ENCODE measurements at places on chromosomes 11 and 22.
A peak's percentile ranks its signal among the peaks of the same experiment; 100 is the strongest.

- DNase-seq: no peak
Measured at GRCh38 chr11:61356706-61357105, 5.0 kb downstream of the CYB561A3 start.

DNA sequence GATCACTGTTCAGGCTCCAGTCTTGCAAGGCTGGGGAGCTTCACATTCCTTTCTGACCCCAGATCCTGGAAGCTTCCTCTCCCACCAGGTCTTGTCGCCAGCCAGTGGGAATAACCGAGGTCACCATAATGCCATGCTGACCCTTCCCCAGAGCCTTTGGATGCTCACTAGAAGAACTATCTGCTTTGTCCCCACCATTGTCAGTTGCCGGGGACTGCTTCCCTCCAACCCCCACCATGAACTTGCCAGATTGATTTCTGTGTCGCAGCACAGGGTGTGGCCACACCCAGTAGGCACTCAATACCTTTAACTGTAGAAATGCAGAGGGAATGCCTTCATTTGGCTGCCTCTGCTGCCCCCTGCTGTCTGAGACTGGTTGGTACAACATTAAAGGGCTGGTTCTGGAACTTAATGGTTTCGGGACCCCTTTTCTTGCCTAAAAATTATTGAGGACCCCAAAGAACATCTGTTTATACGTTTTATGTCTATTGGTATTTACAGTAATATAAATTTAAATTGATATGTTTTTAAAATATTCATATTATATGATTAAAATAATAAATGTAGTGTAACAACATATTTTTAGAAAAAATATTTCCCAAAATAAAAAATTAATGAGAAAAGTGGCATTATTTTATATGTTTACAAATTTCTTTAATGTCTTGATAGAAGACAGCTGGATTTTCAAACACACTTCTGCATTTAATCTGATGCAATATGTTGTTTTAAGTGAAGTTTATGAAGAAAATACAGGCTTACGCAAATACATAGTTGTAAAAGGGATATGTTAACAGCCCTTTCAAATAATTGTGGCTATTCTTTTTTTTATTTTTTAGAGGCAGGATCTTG lies 6.7 kb upstream of the GDPD5 start:
- peak; percentile 68 for DNase-seq

GRCh38 chr22:18929459-18929858 lies 6.6 kb downstream of the PRODH start:
- DNase-seq: no peak

GRCh38 chr11:125463590-125464269 lies 32.3 kb downstream of the FEZ1 start:
- no peak for DNase-seq

DNA sequence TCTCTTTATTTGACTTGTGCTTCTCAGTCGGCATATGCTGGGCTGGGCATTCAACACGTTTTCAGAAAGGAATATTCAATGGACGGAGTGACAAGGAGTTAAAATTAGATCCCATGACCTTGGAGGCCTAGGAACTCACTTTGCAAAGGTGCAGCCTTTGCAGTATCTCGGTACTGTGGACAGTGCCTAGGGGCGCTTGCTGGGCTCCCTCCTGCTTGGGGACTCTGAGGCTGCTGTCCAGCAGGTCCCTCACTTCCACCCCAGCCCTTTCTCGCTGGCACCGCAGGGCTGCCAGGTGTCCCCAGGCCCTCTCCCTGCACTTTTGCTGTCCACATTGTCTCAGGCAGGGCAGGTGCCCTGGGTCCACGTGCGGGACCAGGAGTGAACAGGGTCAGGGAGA lies 255.5 kb upstream of the B3GAT1 start:
- DNase-seq: no peak

GRCh38 chr11:130512662-130513061 lies 64.2 kb downstream of the ADAMTS15 start:
- DNase-seq: no peak

GRCh38 chr11:93737904-93738612 lies 3.2 kb downstream of the TAF1D start:
- DNase-seq: no peak

DNA sequence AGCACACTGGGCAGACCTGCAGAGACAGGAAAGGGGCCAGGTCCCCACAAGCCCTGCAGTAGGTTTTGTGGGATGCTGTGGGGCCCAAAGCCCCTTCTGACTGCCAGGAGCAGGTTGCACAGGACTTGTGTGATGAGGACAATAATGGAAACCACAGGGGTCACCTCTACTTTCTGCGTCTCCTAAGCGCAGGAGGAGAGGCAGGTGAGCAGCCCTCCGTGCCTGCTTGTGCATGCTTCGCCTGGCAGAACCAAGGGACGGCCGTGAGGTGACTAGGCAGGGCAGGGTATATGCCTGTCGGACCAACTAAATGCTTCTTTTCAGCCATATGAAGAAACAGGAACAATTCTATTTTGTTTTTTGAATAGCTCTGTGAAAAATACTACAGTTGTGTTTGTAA lies 77.9 kb upstream of the PITPNB start:
- DNase-seq: no peak

GRCh38 chr11:78613378-78613813 lies 38.7 kb upstream of the NARS2 start:
- DNase-seq: no peak

DNA sequence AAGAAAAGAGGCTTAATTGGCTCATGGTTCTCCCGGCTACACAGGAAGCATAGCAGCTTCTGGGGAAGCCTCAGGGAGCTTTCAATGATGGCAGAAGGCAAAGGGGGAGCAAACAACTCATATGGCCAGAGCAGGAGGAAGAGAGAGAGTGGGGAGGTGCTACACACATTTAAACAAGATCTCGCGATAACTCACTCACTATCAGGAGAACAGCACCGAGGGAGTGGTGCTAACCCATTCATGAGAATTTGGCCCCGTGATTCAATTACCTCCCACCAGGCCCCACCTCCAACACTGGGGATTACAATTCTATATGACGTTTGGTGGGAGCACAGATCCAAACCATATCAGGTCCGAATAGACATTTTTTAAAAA lies 41.7 kb upstream of the APLNR start:
- DNase-seq: no peak

DNA sequence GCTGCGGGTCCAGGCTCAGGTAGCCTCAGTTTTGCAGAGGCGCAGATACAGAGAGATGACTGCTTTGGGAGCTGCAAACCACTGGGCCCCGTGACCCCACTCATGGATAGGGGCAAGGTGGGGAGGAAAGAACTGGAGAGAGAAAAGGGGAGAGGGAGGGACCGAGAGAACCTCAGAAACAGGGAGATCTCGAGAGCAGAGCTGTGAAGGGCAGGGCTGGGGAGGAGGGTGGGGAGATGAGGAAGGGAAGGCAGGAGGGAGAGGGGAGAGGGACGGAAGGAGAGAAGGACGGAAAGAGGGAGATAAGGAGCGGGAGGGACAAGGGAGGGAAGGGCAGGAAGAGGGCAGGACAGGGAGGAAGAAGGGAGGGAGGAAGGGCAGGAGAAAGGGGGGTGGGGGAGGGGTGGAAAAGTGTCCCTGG lies 46.3 kb downstream of the IGLL1 start:
- DNase-seq: no peak

GRCh38 chr22:23285734-23286133 lies 105.4 kb downstream of the BCR start:
- no peak for DNase-seq

DNA sequence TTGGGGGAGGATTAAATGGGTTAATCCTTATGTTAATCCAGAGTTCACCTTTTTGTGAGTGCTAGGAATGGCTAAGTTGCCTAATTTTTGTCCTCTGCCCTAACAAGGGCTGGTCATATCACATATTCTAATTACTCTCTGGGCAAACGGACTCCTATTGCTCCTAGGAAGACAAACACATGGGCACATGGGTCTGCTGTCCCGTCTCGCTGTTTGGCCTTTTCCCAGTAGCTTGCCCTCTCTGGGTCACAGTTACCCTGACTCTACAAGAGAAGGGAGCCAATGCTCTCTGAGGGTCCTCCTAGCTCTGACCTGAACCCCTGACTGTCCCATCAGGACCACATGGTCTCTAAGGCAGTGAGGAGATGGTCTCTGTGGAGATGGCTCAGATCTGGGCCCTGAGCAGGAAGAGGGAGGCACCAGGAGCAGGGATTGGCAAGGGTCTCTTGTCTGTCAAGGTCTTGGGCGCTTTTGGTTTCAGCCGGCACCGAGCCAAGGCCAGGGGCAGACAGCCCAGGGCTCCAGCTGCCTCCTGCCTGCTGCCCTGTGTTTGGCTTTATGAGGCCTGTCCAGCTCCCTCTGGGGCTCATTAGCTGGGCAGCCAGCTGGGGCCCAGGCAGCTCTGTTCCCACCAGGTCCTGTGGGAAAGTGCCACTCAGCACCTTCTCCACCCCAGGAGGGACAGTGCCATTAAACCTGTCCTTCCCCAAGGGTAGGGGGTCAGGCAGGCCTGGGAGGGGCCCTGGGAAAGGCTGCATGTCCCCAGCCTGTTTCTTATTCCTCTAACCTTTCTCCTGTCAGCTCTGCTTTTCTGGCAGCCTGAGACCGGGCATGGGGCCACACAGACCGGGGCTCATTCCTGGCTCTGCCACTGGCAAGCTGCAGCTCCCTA lies 559.9 kb downstream of the MN1 start:
- peak; percentile 62 for DNase-seq

GRCh38 chr11:47374720-47375019 lies 3.7 kb downstream of the SPI1 start:
- no peak for DNase-seq

- no peak for DNase-seq
Measured at GRCh38 chr11:67640758-67641337, 1.3 kb upstream of the TBX10 start.

DNA sequence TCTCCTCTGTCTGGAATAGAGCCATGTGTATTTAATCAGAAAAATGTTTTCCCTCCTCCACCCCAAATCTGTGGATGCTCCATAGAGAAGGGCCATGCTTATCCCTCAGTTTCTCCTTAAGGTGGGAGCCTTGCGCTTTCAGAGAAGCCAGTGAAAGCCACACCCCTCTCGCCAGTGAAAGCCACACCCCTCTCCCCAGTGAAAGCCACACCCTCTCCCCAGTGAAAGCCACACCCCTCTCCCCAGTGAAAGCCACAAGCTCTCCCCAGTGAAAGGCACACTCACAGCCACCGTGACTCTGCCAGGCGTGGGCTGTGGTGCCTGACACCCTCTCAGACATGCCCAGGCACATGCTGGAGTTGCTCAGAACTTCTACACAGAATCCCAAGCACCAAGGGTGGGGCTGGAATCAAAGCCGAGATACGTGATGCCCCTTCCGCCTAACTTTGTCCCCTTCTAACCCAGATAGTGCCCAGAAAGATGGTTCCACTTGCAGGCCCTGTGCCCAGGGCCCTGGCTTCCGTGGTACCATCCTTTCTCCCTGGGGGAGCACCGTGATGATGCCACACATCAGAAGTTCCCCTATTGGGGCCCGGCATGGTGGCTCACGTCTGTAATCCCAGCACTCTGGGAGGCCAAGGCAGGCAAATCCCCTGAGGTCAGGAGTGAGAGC lies 16.5 kb upstream of the PRR5 start:
- DNase-seq: no peak

DNA sequence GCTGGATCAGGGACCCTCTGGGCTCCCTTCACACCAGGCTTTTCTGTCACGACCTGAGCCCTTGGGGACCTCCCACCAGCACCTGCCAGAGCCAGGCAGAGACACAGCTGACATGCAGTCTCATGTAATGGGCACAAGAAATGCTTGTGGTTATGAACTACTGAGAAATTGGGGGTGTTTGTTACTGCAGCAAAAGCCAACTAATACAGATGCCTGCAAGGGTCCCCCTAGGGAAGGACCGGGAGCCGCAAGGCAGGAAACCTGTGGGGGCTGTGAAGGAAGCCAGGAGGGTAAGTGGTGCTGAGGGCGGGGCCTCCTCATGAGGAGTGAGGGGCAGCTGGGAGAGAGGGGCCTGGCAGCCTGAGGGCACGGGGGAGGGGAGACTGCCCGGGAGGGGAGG lies 16.6 kb downstream of the WNT11 start:
- no peak for DNase-seq

DNA sequence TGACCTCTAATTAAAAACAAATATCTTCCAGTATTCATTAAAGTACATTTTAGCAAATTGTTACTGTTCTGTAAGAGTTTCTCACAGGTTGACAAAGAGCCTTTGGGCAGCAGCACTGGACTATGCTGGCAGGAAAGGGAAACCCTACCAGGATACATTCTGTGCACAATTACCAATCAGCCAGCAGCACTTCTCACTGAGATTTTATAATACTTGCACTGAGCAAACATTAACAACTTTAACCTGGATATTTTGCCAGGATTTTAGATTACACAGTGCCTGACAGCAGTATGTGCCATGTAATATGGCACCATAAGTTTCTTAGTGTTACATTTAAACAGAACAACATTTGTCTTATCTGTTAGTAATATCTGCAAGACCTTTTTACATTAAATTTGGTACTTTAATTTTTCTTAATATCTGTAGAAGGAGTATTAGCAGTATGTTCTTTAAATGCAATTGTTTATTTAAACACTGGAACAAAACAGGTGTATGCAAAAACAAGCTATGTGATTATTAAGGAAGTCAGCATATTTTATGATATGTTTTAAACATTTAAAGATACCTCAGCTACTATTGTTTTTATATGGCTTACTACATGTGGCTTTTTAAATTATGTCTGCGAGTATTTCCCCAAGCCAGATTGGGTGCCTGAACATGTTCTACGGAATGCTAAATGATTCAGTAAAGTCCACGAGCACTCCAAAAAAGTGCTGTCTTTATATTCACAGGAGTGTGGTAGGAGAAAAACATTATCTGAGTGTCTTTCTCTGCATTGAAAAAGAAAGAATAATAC lies 699.0 kb upstream of the LUZP2 start:
- no peak for DNase-seq

- DNase-seq: no peak
Measured at GRCh38 chr11:69483691-69484426, 2.4 kb downstream of the LINC01488 start.

GRCh38 chr11:11420899-11421285 lies 67.8 kb upstream of the CSNK2A3 start:
- DNase-seq: no peak

DNA sequence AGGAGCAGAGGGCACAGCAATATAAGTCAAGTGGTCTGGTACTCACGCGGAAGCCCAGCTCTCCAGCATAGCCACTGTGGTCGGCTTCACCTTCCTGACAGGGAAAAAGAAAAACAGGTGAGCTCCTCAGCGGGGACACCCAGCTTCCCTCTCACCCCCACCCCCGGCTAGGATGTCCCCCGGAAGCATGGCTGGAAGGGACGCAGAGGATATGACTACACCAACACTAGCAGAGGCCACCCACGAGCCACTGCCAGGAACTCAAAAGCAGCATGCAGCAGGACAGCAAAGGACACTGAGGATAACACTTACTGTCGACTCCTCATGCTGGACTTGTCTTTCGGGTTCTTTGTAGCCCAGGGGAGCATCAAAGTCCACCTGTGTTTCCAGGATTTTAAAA lies 9.0 kb upstream of the C22orf39 start:
- no peak for DNase-seq

GRCh38 chr11:119262668-119263351 lies 54.1 kb downstream of the MCAM start:
- no peak for DNase-seq

- DNase-seq: no peak
Measured at GRCh38 chr11:45366619-45367190, 80.6 kb upstream of the SYT13 start.

GRCh38 chr11:113715882-113716625 lies 9.9 kb upstream of the TMPRSS5 start:
- no peak for DNase-seq

GRCh38 chr22:38870312-38870741 lies 1.7 kb downstream of the CBX6 start:
- DNase-seq: peak; percentile 83

Measured in renal pelvis (tissue), 12 donors.